Posterior vena cava (tissue), 2 donors: ENCODE measurements at places on chromosomes 1 and 21. TPM values are rescaled to one million over a fixed set of nuclear protein-coding genes. Genes with fewer than 3 reads are reported as not detected.

DNA sequence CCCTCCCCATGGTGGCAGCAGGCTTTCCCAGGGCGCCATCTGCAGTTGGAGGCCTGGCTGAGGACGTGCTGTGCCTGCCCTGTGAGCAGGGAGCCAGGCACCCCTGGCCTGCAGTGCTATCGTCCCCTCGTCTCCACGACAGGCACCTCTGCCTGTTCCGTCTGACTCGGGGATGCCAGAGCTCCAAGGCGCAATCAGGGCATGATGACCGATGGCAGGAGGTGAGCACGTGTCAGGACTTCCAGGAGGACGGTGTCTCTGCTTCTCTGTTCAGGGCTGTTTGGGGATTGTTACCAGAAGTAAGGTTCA lies 125.2 kb downstream of the PCBP3 start:
- no peak for DNase-seq

GRCh38 chr1:230407351-230407750 lies 18.8 kb downstream of the PGBD5 start:
- no peak for DNase-seq

- DNase-seq = no peak
Observed at GRCh38 chr21:45225041-45225740, 62.5 kb downstream of the POFUT2 start.

DNA sequence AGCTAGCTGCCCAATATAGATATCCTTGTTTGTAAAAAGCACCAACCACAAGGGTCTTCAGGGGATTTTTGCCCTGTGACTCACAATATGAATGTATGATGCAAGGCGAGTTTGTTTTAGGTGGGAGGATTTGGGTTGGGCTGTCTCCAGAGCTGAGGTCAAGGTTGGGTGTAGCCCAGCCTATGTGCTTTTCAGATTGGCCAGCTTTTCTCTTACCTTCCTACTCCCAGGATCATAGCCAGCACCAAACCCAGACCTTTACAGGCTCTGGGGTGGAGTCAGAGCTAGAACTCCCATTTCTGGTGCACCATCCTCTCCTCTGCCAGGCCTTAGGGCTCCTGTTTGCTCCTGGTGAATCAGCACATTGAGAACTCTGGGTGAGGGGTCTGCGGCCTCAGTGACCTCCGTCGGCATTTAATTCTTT lies 55.6 kb upstream of the GCLM start:
- DNase-seq = no peak

The LCE7A gene
- not detected for total RNA-seq
